ENCODE measurements at places on chromosomes 16 and 17.

DNA sequence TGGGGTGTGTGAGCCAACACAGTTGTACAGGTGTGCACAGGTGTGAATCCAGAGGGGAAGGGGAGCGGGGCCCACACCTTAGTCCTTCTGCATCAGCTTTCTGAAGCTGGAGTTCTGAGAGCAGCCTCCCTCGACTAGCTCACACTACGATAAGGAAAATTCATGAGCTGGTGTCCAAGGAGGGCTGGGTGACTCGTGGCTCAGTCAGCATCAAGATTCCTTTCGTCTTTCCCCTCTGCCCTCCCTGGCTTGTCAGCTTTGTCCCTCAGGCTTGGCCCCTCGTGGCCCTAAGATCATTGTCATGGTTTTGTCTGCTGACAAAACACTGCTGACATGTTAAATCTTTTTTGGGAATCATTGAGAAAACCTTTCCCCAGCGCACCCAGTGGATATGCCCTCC is 47.5 kb downstream of the OR1D5 start:
- DNase-seq: no peak

DNA sequence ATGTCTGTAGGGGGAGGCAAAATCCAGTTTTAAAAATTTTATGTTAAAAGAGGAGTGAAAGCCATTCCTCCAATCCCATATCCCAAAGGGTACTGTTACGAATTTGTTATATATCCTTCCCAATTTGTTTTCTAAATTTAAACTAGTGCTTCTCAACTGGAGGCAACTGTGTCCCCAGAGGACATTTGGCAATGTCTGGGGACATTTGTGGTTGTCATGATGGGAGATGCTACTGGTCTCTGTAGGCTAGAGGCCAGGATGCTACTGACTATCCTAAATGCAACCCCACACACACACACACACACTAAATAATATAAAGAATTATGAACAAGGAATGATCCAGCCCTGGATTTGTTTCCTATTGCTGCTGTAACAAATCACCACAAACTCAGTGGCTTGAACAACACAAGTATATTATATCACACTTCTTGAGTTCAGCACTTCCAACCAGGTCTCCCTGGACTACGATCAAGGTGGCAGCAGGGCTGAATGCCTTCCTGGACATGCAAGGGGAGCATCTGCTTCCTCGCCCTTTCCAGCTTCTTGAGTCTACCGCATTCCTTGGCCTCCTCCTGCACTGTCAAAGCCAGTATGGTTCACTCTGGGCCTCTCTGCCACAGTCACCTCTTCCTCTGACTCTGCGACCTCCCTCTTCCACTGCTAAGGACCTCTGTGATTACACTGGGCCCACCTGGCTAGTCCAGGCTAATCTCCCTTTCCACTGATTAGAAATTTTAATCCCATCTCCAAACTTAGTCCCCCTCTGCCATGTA is 30.1 kb downstream of the ARHGAP17 start:
- no peak for DNase-seq

DNA sequence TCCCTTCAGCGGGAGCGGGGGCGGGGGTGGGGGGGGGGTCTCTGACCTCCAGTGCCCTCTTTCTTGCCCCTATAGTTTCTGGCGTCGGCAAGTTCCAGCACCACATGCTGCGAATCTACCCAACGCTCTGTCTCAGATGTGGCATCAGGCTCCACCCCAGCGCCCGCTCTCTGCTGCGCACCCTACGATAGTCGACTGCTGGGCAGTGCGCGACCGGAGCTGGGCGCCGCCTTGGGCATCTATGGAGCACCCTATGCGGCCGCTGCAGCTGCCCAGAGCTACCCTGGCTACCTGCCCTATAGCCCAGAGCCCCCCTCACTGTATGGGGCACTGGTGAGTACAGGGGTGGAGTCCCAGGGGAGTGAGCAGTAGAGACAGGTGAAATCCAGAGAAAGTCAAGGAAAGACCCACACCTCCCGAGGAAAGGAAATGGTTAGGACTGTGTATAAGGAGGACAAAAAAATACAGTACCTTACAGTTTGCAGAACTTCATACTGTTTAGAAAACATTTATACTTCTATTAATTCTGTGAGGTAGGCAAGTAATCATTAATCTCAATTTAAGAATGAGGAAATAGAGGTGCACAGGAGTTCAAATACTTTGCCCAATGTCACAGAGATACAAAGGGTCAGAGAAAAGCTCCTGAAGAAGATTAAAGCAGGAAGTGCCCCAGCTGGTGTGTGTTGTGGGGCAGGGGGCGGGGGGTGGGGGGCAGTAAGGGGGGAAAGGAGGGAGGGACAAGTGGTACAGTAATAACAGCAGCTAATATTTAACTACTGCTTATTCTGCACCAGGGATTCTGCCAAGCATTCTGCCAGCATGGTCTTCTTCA is 2.5 kb downstream of the IRX6 start:
- no peak for DNase-seq

- no peak for DNase-seq
Observed at GRCh38 chr16:13421726-13422125, 498.2 kb upstream of the ERCC4 start.

- no peak for DNase-seq
Observed at GRCh38 chr16:72621651-72622050, 426.3 kb downstream of the ZFHX3 start.

DNA sequence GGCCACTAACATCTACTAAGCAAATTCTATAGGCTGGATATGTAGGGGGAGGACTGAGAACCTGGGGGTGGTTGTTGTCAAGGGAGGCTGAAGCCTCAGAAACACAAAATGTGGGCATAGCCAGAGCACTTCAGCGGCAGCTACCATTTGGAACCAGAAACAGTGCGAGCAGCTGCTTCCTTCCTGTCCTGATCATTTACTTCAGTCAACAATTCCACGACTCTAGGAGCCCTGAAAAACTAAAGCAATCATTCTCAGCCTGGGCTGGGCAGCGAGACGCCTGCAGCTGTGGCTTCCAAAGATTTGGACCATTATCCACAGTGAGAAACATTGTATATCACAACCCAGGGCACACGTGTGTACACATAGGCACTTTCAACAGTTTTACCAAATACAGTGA is 93.9 kb upstream of the WSCD1 start:
- no peak for DNase-seq

DNA sequence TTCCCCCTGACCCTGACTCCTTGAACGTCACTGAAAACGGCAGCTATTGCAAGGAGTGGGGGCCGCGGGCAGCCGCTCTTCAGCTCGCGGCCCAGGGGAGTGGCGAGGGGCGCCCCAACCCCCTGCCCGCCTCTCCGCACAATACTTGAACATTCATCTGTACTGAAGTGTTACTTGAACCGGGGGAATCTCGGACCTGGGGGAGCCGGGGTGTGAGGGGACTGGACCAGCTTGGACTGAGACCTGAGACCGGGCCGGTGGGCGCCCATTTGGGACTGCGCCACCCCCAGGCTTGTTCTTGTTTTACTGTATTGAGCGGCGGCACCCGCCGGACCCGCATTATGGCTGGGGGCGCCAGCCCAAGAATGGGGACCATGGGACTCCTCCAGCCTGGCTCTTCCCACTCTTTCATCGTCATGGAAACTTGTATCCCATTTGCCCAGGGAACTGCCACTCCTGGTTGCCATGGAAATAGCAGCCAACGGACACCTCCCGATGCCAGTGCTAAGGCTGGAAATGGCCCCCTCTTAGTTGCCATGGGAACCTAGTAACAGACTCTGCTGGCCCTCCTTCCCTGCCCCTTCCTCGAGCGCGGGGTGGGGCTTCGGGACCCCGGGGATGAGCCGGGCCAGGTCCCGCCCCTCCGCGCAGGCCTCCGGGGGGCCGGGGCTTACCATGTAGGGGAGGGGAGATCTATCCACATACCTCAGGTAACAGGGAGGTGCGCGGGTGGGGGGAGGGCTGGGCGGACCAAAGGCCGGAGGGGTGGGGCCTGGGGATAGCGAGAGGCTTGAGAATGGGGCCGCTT is 805 bp upstream of the ORAI3 start:
- no peak for DNase-seq

DNA sequence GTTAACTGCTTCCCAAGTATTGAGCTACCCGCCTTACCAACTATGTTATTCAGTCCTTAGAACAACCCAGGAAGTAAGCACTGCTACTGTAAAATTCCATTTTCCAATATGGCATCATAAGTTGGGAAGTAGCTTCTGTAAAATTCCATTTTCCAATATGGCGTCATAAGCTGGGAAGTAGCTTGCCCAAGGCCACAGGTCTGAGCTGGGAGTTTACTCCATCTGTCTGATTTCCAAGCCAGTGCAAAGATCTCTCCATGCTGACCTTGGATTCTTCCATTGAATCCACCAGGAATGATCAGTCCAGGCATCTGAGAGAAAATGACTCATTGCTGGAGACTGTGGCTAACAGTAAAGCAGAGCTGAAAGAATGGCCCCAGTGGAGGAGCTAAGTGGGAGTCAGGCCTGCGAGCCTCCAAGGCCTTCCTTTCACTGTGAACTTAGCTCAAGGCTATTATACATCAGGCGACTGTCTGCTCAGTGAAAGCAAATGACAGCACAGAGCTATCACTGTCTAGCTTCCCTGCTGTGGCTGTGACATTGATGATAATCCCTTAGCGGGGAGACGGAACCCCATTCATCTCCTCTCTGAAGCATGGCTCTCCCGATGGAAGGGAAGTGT is 430.4 kb downstream of the HAPSTR1 start:
- DNase-seq: no peak
